ENCODE measurements at places on chromosomes 1 and 21.

DNA sequence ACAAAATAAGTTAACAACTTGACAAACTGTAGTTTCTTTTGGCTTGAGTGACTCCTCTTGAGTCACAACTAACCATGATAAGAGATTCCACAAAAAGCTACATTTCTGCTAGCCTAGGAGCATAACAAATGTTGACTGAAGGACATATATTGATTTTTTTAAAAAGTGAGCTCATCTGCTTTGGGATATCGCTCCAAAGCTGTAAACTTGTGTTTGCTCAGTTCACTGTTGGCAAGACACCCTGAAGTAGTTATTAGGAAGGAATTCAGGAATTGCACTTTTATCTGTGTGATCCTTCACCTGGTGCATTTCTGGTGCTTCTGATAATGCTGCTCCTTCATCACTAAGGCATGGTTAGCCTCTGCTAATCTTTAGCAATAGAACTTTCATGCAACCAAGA lies 23.7 kb downstream of the RWDD3 start:
- peak; percentile 8 for DNase-seq

GRCh38 chr1:153932156-153933131 lies 9.7 kb upstream of the GATAD2B start:
- DNase-seq: no peak

- no peak for DNase-seq
These were observed 38.6 kb downstream of the NSL1 start for GRCh38 chr1:212752934-212753497.

- no peak for DNase-seq
These were observed 608.5 kb upstream of the USP24 start for GRCh38 chr1:55823541-55824250.

DNA sequence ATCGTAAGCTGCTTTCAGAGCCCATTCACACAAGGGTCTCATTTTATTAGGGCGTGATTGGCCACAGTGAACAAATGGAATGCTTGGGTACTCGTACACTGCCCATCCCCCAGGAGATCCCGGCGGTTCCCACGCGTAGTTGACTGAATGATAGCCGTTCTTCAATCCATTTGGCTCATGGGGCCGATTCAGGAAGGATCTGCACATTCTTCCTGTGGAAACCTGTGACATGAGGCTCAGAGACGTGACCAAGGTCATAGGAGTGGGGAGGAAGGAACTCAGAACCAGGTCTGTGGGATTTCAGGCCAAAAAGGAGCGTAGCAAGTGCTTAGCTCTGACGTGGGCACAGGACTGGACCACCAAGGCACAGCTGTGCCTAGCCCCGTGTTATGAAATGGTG lies 11.7 kb downstream of the ABCG1 start:
- DNase-seq: no peak

GRCh38 chr1:47992720-47993415 lies 4.3 kb downstream of the TRABD2B start:
- DNase-seq: no peak

GRCh38 chr1:24301785-24302175 lies 17.4 kb upstream of the GRHL3 start:
- no peak for DNase-seq

Measured in DMS79 (cell line).